ENCODE measurements at places on chromosomes 12 and 14.

- no peaks in the 10 kb centered on the region for H3K36me3 ChIP-seq
- no peaks in the 10 kb centered on the region for H3K4me1 ChIP-seq
- no peak for DNase-seq
- no peak overlapping the region for H3K27ac ChIP-seq
- H3K4me3 ChIP-seq = no peak overlapping the region
These were observed 256.9 kb downstream of the SYT1 start for GRCh38 chr12:79121486-79121885.

GRCh38 chr12:82745807-82746206, 59.1 kb downstream of the TMTC2 start:
- no peak overlapping the region for H3K27ac ChIP-seq
- no peaks in the 10 kb centered on the region for H3K36me3 ChIP-seq
- no peaks in the 10 kb centered on the region for H3K4me1 ChIP-seq
- DNase-seq = no peak
- no peaks in the 10 kb centered on the region for H3K27me3 ChIP-seq
- H3K4me3 ChIP-seq = no peak overlapping the region

- no peaks in the 10 kb centered on the region for H3K27me3 ChIP-seq
- no peaks in the 10 kb centered on the region for H3K4me1 ChIP-seq
- H3K36me3 ChIP-seq = no peaks in the 10 kb centered on the region
These were observed 203.5 kb upstream of the NOS1 start for GRCh38 chr12:117564881-117565280.

GRCh38 chr12:109277899-109278762, 31.0 kb downstream of the FOXN4 start:
- H3K4me1 ChIP-seq = peaks cover 5% of the 10 kb centered on the region
- H3K27ac ChIP-seq = no peak overlapping the region
- peaks cover 8% of the 10 kb centered on the region for H3K27me3 ChIP-seq
- H3K36me3 ChIP-seq = no peaks in the 10 kb centered on the region
- no peak overlapping the region for H3K4me3 ChIP-seq
- no peak for DNase-seq

- no peak for DNase-seq
- H3K27ac ChIP-seq = no peak overlapping the region
- peaks cover 14% of the 10 kb centered on the region for H3K27me3 ChIP-seq
- H3K4me1 ChIP-seq = peaks cover 11% of the 10 kb centered on the region
- no peaks in the 10 kb centered on the region for H3K36me3 ChIP-seq
These were observed 89.4 kb downstream of the KIF26A start for GRCh38 chr14:104227806-104228205.

DNA sequence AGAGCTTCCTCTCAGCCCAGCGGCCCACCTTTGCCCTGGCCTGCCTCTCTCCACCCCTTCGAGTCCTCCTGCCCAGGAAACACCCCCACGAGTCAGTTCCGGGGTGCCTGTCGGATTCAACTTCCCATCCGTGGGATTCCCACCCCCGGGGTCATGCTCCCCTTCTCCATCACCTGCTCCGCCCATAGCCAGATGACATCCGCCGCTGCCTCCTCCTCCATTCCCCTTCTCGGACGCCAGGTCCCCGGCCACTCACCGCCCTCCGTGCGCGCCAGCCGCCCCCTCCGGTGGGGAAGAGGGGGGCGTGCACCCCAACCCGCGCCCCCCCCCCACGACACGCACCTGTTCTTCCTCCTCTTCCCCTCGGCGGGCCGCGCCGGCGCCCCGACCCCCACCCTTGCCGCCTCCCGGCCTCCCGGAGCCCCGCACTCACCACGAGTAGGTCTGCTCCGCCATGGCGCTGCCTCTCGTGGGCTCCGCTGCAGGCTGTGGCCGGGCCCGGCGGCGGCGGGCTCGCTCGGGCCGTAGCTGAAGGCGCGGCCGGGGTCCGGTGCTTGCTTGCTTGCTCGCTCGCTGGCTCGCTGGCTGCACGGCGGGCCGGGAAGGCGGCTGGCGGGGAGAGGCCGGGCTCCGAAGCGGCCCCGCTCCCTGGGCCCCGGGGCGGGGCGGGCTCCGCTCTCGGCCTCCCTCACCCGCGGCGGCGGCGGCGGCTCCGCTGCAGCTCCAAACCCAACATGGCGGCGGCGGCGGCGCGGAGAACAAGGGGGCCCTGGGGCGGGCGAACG, 554 bp downstream of the SPPL3 start:
- H3K27me3 ChIP-seq = no peaks in the 10 kb centered on the region
- peaks cover 23% of the 10 kb centered on the region for H3K36me3 ChIP-seq
- H3K27ac ChIP-seq = peak overlapping the region; percentile 93
- peak; percentile 54 for DNase-seq
- H3K4me1 ChIP-seq = peaks cover 31% of the 10 kb centered on the region

DNA sequence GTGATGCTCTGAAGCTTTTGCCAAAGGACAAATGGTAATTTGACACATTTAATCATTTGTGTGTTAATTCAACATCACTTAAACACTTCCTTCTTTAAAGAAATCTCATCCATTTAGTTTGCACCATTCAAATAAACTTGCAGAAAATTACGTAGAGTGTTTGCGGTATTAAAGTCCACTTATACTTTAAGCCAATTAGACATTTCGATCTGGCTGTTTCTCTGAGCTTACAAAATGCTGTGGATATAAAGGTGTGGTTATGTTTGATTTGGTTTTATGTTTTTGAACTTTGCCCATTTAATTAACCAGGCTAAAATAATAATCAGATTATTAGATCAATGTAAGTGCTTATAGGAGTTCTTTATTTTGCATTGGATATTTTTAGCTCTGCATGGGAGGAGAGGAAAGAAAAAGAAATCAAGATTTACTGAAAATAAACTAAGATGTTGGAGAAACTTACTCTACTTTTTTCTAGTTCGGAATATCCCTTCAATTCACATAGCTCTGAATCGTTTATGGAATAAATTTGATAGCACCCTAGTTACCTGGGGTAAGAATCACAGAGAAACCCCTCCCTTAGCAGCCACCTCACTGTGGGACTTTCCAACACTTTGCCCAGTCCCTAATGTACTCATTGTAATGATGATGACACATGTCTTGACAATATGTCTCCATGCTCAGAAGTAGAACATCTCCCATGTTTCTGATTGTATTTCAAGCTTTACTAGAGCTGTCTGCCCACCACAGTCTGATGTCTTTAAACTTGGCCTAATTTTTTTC, 268.0 kb downstream of the BTG1 start:
- peak overlapping the region; percentile 59 for H3K4me3 ChIP-seq
- H3K36me3 ChIP-seq = peaks cover 25% of the 10 kb centered on the region
- DNase-seq = peak; percentile 49
- peak overlapping the region; percentile 100 for H3K27ac ChIP-seq
- peaks cover 53% of the 10 kb centered on the region for H3K4me1 ChIP-seq

DNA sequence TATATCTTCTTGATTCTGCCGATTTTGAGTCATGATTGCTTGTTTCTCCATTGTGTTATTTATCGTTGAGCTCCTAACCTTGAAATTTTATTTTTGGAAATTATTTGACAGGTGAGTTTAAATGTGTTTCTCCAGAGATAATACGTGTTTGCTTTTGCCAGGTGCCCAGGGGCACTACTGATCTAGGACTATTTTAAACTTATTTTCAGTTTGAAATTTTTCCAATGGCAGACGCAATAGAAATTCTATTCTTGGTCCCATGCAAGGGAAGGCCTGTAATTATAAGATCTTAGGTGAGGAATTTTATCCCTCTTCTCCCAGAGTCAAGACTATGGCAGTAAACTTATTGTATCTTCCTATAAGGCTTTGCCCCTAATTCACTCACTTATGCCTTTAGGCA, 252.8 kb downstream of the AEBP2 start:
- no peaks in the 10 kb centered on the region for H3K27me3 ChIP-seq
- H3K27ac ChIP-seq = no peak overlapping the region
- H3K4me1 ChIP-seq = peaks cover 3% of the 10 kb centered on the region
- no peak overlapping the region for H3K4me3 ChIP-seq
- H3K36me3 ChIP-seq = no peaks in the 10 kb centered on the region

DNA sequence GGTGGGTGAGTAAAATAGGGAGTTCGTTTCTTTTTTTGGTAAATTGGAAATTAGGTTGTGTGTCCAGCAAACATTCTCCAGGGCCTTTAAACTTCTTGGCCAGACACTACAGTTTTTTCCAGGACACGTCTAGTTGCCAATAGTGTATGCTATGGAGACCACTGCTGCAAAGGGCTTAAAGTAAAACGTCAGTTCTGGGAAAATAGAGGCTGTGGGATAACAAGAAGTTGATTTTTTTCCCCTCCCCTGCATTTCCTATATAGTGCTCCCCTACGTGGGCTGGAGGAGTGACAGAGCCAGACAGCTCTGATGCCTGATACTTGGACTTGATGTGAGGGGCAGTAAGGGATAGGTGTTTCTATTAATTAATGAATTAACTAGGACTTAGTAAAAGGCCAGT, 2.4 kb downstream of the ACVR1B start:
- H3K4me1 ChIP-seq = peaks cover 22% of the 10 kb centered on the region
- H3K27ac ChIP-seq = no peak overlapping the region
- H3K36me3 ChIP-seq = peaks cover 4% of the 10 kb centered on the region
- no peak overlapping the region for H3K4me3 ChIP-seq
- DNase-seq = no peak

DNA sequence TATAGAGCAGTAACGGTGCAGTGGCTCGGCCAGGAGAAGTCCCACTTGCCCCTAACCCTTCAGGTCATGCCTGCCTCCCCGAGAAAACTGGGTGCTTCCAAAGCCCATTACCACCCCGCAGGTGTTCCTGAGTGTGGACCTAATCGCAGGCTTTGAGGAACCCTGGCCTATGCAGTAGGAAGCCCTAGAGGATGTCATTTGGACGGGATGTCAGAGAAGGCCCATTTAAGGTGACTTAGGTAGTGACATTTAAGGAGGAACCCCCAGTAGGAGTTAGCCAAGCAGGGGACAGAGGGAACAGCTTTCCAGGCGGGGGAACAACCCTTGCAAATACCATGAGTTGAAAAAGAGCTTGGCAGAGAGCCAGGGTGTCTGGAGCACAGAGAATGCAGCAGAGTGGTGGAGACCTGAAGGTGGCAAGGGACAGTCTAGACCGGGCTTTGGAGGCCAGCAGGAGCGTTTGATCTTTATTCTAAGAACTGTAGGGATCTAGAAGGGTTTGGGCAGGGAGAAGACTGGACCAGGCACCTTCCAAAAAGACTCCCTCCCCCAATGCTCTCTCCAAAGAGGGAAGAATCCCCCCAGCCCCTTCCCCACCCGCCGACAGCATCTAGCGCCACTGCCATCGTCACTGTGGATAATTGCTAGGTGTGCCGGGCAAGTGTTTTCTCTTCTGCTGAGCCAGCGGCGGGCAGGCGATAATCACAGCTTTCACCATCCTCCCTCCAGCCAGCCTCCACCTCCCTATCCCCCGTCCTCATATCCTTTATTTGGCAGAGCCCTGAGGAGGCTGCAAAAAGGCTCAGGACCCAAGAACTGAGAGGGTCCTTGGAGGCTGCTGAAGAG, 33.3 kb upstream of the BEGAIN start:
- H3K36me3 ChIP-seq = peaks cover 10% of the 10 kb centered on the region
- peaks cover 33% of the 10 kb centered on the region for H3K27me3 ChIP-seq
- peaks cover 15% of the 10 kb centered on the region for H3K4me1 ChIP-seq
- no peak overlapping the region for H3K27ac ChIP-seq

DNA sequence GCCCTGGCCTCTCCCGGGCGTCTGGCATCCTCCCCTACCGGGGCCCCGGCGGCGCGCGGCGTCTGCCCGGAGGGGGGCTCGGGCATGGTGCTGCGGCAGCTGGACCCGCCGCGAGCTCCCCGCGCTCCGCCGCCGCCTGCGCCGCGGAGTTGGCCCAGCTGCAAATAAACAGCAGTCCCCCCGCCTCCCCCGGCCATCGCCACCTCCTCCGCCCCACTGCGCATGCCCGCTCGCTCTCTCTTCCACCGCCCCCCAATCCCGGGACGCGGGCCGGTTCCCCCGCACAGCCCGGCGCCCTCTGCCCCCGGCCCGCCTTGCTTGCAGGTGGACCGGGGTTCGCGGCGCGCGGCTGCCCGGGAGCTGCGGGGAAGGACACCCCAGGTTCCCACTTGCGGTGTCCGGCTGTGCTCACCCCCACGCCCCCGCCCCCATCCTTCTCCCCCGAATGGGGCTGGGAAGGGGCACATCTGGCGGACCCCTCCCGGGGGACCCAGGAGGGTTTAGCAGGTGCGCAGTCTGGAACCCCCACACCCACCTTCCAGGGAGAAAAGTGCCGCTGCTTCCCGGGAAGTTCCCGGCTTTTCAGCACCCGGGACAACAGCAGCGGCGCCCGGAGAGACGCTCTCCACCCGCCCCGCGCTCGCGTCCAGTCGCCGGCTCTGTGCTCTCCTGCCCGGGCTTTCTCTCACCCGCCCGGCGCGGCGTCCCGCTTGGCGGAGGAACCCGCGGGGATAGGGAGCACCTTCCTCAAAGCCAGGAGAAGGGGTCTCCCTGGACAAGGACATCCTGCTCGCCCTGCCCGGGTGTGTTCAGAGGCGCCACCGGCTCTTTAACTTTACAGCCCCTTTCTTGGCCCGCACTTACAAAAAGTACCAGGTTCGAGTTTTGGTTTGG, at the start of gene TMTC1:
Gene TMTC1 (minus strand): TSS at position 170 of the 894 bp plus-strand sequence. CDS start 191 bp downstream, outside the sequence.
- DNase-seq = no peak
- H3K4me1 ChIP-seq = no peaks in the 10 kb centered on the region
- peaks cover 32% of the 10 kb centered on the region for H3K27me3 ChIP-seq
- H3K27ac ChIP-seq = no peak within 1 kb of the TSS

DNA sequence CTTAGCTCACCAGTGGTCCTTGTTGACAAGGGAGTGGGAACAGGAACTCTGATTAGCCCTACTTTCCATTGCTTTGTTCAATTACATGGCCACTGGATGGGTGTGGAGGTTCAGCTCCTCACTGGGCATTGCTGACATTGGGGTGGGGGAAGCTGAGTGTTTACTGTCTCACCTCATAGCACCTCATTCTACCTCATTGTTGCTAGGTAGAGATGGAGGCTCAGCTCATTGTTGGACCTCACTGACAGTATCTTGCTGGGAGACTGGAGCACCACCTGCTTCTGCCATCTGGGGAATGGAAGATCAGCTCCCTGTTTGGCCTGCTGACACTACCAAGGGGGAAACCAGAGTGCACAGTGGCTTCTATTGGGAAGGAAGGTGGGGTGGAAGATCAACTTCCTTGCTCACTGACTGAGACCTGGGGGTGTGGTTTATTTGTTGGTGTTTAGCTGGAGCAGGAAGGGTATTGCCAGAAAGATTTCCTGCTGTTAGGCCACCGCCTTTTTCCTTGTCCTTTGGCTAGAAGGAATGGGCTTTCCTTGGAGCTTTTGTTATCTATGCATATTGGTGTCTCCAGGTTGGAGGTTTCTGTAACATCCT, 1.3 kb upstream of the OR4E2 start:
- H3K4me3 ChIP-seq = no peak overlapping the region
- H3K4me1 ChIP-seq = peaks cover 3% of the 10 kb centered on the region
- H3K27ac ChIP-seq = no peak overlapping the region
- DNase-seq = no peak
- no peaks in the 10 kb centered on the region for H3K36me3 ChIP-seq

DNA sequence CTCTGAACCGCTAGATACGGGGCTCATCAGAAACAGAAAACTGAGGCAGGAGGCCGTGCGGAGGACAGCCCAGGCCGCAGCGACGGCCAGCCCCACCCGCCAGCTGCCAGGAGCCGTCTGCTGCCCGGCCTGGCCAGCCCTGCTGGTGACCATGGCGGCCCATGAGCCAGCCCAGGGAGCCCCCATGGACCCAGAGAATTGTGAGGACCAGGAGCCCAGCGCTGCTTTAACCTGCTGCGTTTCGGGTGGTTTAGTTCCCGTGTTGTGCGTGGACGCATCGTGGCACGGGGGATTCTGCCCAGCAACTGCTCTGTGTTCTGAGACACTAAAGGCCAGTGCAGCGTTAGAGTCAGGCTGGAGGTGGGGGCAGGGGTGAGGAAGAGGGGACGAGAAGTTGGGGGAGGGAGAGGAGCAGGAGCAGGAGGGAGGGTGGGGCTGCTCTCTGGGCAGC, 44.2 kb downstream of the NOC4L start:
- peaks cover 18% of the 10 kb centered on the region for H3K4me1 ChIP-seq
- no peaks in the 10 kb centered on the region for H3K27me3 ChIP-seq
